ENCODE measurements at places on chromosomes 7 and 10. TPM values are rescaled to one million over a fixed set of nuclear protein-coding genes. Genes with fewer than 3 reads are reported as not detected.

The AKR1C3 gene
- total RNA-seq, result 122 TPM

The CTAGE4 gene
- total RNA-seq, result 6.7 TPM

The ADARB2 gene
- 0.13 TPM for total RNA-seq

The DDC gene
- total RNA-seq, result 0.60 TPM

- DNase-seq, result no peak
Observed at GRCh38 chr7:45158471-45158870, 880 bp downstream of the RAMP3 start.

DNA sequence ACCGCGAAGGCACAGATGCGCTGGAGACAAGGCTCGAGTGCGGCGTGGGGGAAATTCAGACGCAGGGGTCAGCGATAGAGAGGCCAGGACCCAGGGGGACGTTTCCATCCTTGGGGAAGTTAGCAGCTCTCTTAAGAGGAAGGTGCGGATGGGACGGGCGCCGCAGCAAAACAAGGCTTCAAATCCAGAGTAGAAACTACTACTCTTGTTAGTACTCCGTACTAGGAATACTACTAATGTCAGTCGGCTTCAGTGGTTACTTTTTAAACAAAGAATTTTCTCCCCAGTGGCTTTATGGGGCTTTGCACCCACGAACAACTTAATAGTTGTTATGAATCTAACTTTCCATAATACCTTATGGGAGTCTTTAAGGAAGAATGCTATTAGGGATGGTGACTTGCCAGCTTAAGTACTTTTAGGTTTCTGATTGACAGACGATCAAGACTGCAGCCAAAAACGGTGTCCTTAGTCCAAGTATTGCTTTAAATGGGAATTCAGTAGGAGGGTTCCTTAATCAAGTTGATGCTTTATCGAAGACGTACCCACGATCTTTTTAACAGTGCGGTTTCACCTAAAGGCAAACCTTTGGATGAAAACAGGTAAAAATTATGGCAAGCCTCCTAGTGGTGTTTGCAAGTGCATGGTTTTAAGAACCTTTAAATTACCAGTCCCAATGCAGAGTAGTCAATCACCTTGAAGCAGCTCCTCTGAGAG lies 812 bp upstream of the IDE start:
- no peak for DNase-seq

DNA sequence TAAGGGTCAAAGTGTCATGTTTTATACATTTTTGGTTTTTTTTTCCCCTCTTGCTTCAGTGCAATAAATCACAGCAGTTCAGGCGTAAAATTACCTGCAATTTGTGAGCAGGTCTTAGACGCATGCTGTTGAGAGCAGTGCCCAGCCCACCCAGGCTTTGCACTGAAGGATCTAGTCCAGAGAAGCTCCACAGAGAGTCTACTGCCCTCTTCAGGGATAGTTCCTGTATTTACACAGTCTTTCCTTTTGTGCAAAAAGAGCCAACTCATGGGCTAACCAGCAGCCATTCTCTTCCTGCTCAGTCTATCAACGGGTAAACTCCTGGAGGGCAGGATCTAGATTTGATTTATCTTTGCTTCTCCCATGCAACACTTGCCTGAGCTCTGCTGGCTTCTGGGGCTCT lies 82.2 kb upstream of the NAMPT start:
- no peak for DNase-seq
